Eye (tissue), 1 donor: ENCODE measurements at places on chromosomes 7 and 10.

DNA sequence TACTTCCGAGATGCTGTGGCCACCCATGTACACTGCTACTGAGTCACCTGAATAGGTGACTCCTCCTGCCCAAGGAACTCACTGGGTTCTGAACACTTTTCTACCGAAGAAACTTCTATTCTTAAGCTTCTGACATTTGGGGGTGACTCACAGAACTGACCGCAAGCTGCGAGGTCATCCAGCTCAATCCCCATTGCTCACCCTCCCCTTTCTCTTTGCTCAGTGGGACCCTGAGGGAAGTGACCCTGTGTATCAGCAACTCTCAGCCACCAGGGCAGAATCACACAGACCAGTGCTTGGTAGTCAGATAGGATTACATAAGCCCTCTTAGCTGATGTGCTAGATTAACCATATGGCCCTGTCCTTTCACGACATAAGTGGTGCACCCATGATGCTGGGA is 46.3 kb downstream of the INSYN2A start:
- no peak for DNase-seq

GRCh38 chr7:111090846-111091245 is at the start of gene LRRN3:
Gene LRRN3 (plus strand): TSS chr7:111091127. CDS start chr7:111122773, 31,646 bp downstream.
- DNase-seq: peak; percentile 90

- no peak for DNase-seq
These were observed 384.6 kb downstream of the ARL4A start for GRCh38 chr7:13072014-13072413.

- DNase-seq: no peak
These were observed 625.1 kb upstream of the PCDH15 start for GRCh38 chr10:55426138-55426537.

- DNase-seq: peak; percentile 73
These were observed 1.1 kb downstream of the GRID1 start for GRCh38 chr10:86365346-86366032.

GRCh38 chr10:98338318-98338717 is 70.3 kb upstream of the LOXL4 start:
- no peak for DNase-seq

GRCh38 chr10:6929148-6929830 is 349.2 kb upstream of the PRKCQ start:
- DNase-seq: peak; percentile 84

- DNase-seq: no peak
These were observed 60.3 kb downstream of the ATOH7 start for GRCh38 chr10:68171539-68172080.

- DNase-seq: no peak
These were observed 87.0 kb downstream of the SUGCT start for GRCh38 chr7:40221836-40222235.

DNA sequence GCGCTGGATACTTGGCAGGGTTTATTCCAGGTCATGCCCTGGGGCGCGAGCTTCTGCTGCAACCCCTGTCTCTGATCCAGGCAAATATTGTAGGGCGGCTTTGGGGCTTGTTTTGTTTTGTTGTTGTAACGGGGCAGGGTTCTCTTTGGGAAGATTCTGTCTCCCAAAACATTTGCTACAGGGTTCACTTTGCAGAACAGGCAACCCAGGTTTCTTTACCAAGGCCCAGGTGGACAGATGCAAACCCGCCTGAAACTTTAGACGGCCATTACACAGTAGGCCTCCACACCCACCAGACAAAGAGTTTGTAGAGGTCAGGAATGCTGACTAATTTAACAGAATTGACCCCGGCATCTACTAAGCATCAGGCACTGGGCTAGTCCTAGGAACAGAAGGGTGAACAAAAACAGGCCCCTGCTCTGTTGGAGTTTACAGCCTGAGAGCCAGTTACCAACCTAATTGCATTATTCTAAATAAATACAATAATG is 567 bp upstream of the CDCA7L start:
- DNase-seq: no peak

DNA sequence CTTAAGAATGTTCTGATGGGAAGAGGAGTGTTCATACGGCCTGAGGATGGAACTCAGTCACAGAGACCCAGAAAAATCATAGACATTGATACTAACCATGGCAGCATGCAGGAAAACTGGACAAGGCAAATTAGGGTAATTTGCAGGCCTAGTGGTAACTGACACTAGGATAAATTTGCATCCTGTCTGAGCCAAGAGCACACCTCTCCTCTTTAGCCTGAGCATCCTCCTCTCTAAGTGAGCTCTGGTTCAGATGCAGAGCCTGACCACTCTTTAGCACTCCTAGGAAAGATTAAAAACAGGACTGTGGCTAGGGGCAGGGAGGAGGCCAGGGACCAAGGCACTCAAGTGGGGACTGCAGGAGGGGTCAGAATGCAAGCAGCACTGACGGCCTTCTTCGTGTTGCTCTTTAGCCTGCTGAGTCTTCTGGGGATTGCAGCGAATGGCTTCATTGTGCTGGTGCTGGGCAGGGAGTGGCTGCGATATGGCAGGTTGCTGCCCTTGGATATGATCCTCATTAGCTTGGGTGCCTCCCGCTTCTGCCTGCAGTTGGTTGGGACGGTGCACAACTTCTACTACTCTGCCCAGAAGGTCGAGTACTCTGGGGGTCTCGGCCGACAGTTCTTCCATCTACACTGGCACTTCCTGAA is at the start of gene TAS2R41:
TSS of gene TAS2R41 (plus strand) at position 373 of the 650 bp plus-strand sequence. CDS start at position 373, 0 bp downstream.
- DNase-seq: no peak

DNA sequence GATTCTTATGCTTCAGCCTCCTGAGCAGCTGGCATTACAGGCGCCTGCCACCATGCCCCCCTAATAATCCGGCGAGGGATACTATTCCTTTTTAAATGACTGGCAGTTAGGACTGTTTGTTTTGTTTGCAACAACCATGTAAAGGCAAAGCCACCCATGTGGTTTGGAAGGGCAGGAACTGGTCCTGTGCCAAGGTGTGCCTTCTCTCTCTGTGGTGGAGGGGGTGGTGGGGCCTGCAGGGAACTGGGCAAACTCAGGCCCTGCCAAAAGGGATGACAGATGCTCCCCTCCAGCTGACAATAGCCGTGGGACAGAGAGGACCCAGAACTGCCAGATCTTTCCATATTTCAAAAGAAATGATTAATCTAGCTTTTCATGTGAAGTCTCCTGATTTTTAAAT is 23.5 kb upstream of the WAPL start:
- no peak for DNase-seq

- DNase-seq: peak; percentile 45
These were observed at the start of gene TMEM184A for GRCh38 chr7:1555813-1556543. Gene TMEM184A (minus strand): TSS chr7:1556205. CDS start chr7:1555484, 721 bp downstream.

- DNase-seq: no peak
These were observed 102.0 kb downstream of the PRKAG2 start for GRCh38 chr7:151774951-151775350.

- DNase-seq: no peak
These were observed 76.2 kb upstream of the PPP2R2D start for GRCh38 chr10:131824371-131825149.

DNA sequence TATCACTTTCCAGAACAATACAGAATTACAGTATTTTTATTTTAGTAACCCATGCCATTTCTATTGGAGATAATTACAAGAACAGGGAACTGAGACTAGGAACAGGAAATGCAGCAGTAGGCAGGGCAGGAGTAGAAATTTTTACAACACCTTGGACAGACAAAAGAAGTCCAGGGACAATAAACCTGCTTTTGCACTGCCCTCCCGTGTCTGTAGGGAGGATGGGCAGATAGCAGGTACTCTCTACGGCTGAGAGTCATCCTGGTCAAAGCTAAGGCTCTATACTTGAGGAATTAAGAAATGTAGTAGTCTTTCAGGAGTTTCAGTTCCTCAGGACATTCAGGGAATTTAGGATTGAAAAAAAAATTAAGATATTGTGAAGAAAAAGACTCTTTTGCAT is 63.4 kb downstream of the VAX1 start:
- DNase-seq: no peak

GRCh38 chr7:109964780-109965179 is 1126.1 kb upstream of the LRRN3 start:
- no peak for DNase-seq

DNA sequence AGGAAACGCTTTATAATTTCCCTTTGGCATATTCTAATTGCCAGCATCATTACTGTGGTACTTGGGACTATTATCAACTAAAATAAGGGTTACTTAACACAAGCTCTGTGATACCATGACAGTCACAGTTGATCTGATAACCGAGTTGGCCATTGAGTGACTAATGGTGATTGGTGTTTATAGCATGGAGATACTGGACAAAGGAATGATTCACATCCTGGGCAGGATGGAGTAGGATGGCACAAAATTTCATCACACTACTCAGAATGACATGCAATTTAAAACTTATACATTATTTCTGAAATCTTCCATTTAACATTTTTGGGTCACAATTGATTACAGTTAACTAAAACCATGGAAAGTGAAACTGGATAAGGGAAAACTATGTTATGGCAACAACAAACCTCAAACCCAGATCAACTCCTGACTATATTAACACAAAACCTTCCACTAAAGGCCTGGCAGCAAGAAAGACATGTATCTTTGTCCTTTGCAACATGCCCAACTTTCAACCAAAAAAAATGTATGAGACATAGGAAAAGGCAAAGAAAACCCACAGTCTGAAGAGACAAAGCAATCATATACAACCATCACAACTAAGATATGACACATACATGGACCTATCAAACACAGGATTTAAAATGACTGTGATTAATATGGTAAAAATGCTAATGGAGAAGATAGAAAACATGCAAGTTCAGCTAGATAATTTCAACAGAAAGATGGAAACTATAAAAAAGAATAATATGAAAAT is 208.5 kb upstream of the NRP1 start:
- no peak for DNase-seq

DNA sequence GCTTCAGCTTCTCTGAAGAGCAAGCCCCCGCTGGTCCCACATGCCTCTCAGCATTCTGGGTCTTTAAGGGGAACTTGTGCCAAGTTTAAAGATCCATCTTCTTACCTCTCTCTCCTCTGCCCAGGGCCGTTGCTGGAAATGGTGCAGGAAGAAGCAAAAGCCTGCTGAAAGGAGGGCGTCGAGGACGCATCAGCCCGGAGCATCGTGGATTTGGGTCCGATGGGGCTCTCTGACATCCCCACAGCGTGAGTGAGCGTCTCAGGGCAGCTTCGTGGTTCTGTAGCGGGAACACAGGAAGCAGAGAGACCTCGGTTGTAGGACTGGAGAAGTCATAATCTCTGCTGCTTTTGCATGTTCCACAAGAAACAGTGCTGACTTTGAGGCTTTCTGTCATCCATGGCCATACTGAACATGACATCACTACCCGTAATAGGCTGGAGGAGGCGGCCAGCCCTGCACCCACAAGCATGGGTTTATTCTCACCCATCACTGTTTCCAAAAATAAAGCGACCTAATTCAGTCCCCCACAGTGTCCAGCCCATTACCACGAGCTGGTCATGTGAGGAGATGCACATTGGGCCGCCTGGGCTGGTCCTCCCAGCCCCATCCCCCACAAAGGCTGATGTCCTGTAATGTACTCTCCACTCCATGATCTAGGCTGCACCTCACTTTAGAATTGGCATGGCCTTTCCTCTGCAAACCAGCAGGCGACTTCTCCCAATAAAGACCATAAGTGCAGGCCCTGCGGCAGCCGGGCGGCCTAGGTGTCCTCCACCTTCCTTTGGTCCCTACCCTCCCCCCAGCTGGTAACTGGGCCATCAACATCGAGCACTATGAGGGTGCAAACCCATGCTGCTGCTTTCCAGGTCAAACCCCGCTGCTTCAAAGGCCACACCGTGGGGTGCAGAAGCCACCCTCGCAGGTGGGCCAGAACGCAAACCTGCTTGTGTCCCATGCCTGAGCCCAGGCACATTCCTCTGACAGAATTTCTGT is 276.9 kb downstream of the TNS3 start:
- DNase-seq: no peak

GRCh38 chr10:84185526-84186175 is 8.7 kb upstream of the CDHR1 start:
- no peak for DNase-seq

DNA sequence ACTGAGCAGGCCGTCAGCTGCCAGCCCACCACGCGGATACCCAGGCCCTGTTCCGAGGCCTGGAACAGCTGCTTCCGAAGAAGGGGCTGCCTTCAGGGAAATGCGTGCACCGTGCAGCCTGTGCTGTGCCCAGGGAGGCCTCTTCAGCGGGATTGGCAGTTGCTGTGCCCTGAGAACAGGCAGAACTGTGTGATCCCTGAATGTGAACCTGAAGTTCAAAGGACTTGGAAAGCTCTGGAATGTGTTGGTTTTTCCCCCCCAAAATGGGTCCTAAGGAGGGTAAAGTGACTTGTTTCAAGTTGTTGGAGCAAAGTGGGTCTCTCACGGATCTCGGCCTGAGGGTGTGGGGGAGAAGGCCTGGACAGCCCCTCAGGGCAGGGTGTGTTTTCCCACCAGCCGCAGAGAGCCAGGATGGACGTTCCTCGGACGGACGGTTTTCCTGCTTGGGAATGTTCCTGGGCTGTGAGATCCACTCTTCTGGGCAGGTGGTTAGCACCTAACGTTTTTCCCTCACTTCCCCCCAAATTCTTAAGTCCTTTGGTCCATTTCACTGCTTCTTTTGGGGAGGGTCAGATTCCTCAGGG is 2.1 kb downstream of the SPRN start:
- no peak for DNase-seq

- DNase-seq: no peak
These were observed 210.3 kb downstream of the GPAM start for GRCh38 chr10:111973306-111973705.

DNA sequence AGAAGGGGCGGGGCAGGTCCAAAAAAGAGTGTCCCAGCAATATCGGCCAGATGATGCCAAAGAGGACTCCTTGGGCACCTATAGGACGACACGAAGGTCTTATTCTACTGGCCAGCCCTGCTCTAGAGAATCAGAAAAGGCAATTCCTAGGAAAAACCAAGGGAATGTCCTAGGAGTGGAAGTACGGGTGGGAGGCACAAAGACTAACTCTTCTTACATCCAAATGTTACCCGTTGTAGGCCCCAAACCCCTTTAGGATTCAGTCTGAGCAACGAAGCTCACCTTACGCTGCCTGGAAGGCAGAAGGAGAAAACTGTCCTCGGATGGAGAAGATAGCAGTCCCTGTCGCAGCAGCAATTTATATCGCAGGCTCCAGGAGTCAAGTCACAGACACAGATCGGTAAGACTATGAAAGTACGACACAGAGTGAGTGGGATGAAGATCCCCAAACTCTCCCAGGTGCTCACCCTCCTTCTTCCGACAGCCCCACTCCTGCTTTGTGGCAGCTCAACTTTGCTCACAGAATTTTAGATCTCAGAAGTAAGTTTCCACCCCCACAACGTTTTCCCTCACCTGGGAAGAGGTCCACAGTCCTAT is 558 bp downstream of the TCTN3 start:
- DNase-seq: no peak
